ENCODE measurements at places on chromosomes 1 and 21. TPM values are rescaled to one million over a fixed set of nuclear protein-coding genes. Genes with fewer than 3 reads are reported as not detected.

AKR7A3 gene
- total RNA-seq: 1.6 TPM

DENND1B gene
- 29.5 TPM for total RNA-seq

TMIGD3 gene
- not detected for total RNA-seq

S100A7 gene
- not detected for total RNA-seq

ACTRT2 gene
- not detected for total RNA-seq

RPE65 gene
- total RNA-seq: not detected

S100A8 gene
- not detected for total RNA-seq

AMY1A gene
- total RNA-seq: not detected

TRIM67 gene
- 0.10 TPM for total RNA-seq

APCS gene
- not detected for total RNA-seq

PLD5 gene
- total RNA-seq: 2.1 TPM

KRTAP19-3 gene
- total RNA-seq: not detected

COL6A1 gene
- total RNA-seq: 52.1 TPM

KCNJ9 gene
- total RNA-seq: not detected

BCAR3 gene
- 41.0 TPM for total RNA-seq

VWA5B1 gene
- 0.05 TPM for total RNA-seq

TMEM61 gene
- 0.35 TPM for total RNA-seq

FAM72A gene
- total RNA-seq: 1.9 TPM

NBPF9 gene
- 11.3 TPM for total RNA-seq

AMIGO1 gene
- total RNA-seq: 4.1 TPM

APP gene
- 1,827 TPM for total RNA-seq

AJAP1 gene
- total RNA-seq: 10.6 TPM

SLC44A3 gene
- total RNA-seq: 12.7 TPM

CELA3A gene
- total RNA-seq: not detected

ZNF648 gene
- not detected for total RNA-seq

SPRR2G gene
- not detected for total RNA-seq

SKI gene
- total RNA-seq: 34.8 TPM

ACTA1 gene
- not detected for total RNA-seq

PLA2G4A gene
- total RNA-seq: 0.94 TPM

B4GALT2 gene
- total RNA-seq: 65.8 TPM

SPRR2F gene
- total RNA-seq: not detected

OR2T2 gene
- total RNA-seq: not detected

TSPAN1 gene
- 114 TPM for total RNA-seq

AGO4 gene
- total RNA-seq: 19.9 TPM

NUDT4B gene
- total RNA-seq: 11.6 TPM

TTC39A gene
- 79.0 TPM for total RNA-seq

TSSK3 gene
- total RNA-seq: not detected

INSRR gene
- total RNA-seq: not detected

SPATA46 gene
- not detected for total RNA-seq

KRTAP19-4 gene
- not detected for total RNA-seq

HSPA6 gene
- 0.25 TPM for total RNA-seq

CHI3L2 gene
- total RNA-seq: 1.6 TPM

MAP3K6 gene
- 15.8 TPM for total RNA-seq

PHLDA3 gene
- 65.5 TPM for total RNA-seq

KRTAP11-1 gene
- not detected for total RNA-seq

ARHGEF16 gene
- 6.4 TPM for total RNA-seq

RBBP4 gene
- total RNA-seq: 253 TPM

KCTD3 gene
- 97.6 TPM for total RNA-seq

ADAMTSL4 gene
- total RNA-seq: 7.4 TPM

TMEM82 gene
- not detected for total RNA-seq

CHD1L gene
- 50.2 TPM for total RNA-seq

SPRR2A gene
- not detected for total RNA-seq

MAP1LC3C gene
- 1.2 TPM for total RNA-seq

UQCRHL gene
- 1.5 TPM for total RNA-seq

TEX38 gene
- not detected for total RNA-seq

HPCA gene
- total RNA-seq: 0.05 TPM

LMO4 gene
- total RNA-seq: 58.3 TPM

TCHHL1 gene
- total RNA-seq: not detected

OR2L8 gene
- not detected for total RNA-seq

RASAL2 gene
- 11.3 TPM for total RNA-seq
